ENCODE measurements at places on chromosomes 2 and 18.

DNA sequence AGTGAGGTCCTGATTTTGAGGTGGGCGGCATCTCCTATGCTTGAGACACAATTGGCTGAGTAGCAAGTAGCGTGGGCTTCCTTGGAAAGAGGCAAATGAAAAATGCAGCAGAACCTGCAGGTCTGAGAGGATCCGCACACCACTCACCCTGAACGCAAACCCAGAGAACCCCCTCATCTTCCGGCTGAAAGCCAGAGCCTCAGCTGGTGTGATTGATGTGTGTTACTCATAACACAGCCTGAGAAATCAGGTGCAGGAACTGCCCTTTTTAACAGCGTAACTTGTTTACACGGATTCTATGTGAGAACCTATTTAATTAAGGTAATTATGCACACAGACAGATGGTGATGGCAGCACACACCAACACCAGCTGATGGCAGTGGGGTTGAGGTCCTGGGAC is 123.4 kb downstream of the MRO start:
- ATAC-seq = peak; percentile 54

DNA sequence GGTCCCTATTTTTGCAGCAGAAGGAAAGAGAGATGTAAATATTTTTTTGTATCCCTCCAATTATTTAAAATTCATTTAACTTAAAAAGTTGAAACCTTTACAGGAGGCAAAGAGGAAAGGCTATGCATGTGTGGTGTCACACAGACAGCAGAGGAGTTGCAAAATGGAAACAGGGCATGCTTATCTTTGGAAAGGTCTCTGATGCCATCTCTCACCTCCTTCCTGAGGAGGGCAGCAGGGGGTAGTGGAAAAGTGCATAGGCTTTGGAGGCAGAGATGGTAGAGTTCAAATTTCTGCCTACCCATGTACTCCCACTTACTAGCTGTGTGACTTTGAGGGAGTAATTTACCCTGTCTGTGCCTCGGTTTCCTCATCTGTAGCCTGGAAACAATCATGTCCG is 99.6 kb upstream of the MCFD2 start:
- no peak for ATAC-seq

- ATAC-seq = no peak
These were observed 28.5 kb upstream of the CEP68 start for GRCh38 chr2:65027616-65028244.

- no peak for ATAC-seq
These were observed 59.0 kb downstream of the SMAD7 start for GRCh38 chr18:48891721-48892120.

GRCh38 chr18:69944436-69944835 is 3.2 kb downstream of the CD226 start:
- no peak for ATAC-seq

DNA sequence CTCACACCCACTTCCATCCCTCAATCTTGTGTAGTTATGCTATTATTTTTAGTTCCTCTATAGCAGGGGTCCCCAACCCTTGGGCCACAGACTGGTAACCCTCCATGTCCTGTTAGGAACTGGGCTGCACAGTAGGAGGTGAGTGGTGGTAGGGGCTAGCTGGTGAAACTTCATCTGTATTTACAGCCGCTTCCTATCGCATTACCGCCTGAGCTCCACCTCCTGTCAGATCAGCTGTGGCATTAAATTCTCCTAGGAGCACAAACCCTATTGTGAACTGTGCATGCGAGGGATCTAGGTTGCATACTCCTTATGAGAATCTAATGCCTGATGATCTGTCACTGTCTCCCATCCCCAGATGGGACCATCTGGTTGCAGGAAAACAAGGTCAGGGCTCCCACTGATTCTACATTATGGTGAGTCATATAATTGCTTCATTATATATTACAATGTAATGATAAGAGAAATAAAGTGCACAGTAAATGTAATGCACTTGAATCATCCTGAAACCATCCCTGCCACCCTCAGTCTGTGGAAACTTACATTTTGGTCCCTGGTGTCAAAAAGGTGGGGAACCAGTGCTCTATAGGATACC is 1.6 kb upstream of the RAB11FIP5 start:
- no peak for ATAC-seq

- ATAC-seq = peak; percentile 72
These were observed 164.3 kb downstream of the NEDD4L start for GRCh38 chr18:58208207-58208932.

DNA sequence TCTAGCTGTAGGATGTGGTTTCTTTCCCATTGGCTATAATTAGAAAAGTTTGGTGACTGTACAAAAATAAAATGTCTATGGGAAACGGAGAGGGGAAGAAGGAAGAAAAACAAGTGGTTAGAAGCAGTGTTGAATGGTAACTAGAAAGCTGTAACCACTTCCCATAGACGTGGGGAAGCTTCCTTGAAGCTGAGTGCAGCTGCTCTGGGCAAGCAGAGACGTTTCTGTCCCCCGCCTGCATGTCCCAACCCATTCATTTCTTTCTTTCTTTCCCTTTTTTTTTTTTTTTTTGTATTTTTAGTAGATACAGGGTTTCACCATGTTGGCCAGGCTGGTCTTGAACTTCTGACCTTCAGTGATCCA is 367.8 kb upstream of the HS6ST1 start:
- ATAC-seq = no peak

DNA sequence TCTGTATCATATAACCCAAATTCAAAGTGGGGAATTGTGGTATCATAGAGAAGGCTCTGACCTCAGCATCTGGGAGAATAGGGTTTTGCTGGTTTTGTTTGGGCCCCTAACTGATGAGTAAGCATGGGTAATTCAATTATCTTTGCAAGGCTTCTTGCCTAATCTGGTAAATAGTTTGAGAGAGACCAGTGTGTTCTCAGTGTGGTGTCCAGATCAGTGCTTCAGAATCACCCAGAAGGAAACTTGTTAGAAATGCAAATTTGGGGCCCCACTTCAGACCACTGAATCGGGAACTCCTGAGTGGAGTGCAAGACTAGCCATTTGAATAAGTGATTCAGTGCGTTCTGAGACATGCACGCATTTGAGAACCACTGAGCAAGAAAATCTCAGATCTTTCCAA is 282.7 kb downstream of the EPHA4 start:
- ATAC-seq = no peak
